Ecto neural progenitor cell (in vitro differentiated cells): ENCODE measurements at places on chromosomes 1 and 21.

DNA sequence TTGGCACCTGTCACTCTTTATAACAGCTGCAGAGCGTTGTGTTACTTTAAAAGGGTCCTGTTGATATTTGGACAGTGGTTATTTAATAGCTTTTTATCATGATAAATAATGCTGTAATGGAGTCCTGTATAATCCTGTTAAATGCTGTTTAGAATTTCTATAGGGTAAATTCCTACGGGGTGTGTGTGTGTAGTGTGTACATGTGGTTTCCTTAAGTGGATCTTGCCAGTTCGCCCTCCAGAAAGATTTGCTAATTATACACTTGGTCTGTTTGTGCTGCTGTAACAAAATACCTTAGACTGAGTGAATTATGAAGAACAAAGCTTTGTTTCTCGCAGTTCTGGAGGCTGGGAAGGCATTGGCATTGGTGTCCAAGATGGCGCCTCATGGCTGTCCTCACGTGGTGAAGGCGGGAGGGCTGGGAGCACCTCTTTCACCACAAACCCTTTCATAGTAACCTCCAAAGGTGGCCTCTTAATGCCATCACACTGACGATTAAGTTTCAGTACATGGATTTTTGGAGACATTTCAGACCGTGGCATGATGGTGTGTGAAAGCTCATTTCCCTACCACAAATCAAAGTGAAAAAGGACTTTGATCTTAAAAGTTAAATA is 11.2 kb downstream of the PRMT2 start:
- no peak for DNase-seq

GRCh38 chr1:203649551-203649998 is 22.9 kb downstream of the ATP2B4 start:
- DNase-seq, result no peak

GRCh38 chr21:41318218-41318617 is 1.6 kb downstream of the FAM3B start:
- no peak for DNase-seq

DNA sequence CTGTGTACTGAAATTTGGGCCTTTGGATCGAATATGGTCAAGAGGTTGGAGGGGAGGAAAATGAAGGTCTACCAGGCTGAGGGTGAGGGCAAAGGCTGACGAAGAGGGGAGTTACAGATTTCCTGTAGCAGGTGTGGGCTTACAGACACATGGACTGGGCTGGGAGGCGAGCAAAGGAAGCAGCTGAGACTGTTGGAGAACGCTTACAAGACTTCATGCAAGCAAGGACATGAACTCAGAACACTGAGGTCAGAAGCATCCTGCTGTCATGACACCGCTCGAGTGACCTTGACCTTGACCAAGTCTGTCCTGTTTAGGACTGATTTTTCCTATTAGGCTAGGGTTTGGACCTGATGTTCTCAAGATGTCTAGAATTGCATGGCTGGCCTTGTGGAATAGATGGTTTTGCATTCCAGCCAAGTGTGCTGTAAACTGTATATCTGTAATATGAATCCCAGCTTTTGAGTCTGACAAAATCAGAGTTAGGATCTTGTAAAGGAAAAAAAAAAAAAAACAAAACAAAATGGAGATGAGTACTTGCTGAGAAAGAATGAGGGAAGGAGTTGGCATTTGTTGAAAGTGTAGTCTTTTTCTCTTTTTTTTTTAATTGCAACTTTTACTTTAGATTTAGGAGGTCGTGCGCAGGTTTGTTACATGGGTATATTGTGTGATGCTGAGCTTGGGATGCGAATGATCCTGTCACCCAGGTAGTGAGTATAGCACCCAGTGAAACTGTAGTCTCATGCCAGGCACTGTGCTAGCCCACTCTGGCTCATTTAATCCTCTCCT is 5.8 kb downstream of the ELF3 start:
- DNase-seq, result no peak

DNA sequence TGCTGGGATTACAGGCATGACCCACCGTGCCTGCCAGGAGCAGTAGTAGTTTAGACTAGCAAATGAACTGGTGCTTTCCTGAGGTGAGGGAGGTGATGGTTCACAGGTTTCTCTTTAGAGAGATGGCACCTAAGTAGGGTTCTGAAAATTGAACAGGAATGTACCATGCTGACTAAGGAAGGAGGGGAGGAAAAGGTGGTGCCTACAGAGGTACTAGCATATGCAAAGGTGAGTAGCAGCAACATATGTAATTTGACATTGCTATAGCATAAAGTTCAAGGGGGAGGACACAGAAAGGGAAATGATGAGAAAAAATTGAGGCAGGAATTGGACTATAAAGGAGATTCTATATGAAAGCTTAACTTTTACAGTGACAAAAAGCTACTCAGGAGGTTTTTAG is 65.9 kb upstream of the RBM34 start:
- no peak for DNase-seq

GRCh38 chr1:19463504-19463803 is 21.9 kb downstream of the CAPZB start:
- no peak for DNase-seq

DNA sequence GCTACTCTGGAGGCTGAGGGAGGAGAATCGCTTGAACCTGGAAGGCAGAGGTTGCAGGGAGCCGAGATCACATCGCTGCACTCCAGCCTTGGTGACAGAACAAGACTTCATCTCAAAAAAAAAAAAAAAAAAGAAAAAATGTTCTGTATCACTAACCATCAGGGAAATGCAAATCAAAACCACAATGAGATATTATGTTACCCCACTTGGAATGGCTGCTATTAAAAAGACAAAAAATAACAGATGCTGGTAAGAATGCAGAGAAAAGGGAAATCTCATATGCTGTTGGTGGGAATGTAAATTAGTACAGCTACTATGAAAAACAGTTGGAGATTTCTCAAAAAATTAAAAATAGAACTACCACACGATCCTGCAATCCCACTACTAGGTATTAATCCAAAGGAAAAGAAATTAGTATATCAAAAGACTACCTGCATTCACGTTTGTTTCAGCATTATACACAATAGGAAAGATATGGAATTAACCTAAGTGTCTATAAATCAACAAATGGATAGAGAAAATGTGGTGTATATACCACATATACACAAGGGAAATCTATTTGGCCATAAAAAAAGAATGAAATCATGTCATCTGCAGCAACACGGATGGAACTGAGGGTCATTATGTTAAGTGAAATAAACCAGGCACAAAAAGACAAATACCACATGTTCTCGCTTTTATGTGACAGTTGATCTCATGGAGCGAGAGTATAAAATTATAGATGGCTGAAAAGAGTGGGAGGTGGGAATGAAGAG is 62.6 kb downstream of the ABL2 start:
- no peak for DNase-seq

DNA sequence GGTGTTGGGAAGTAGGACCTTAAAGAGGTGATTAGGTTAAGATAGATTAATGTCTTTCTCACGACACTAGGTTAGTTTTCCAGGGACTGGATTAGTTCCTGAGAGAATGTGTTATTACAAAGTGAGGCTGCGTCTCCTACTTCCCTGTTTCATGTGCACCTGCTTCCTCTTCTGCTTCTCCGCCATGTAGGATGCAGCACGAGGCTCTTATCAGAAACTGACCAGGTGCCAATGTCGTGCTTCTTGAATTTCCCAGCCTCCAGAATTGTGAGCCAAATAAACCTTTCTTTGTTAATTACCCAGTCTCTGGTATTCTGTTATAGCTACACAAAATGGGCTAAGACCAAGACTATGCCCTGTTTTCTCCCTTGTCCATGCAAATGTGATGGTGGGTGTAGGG is 152.2 kb upstream of the LMO4 start:
- DNase-seq, result no peak

GRCh38 chr1:201448990-201449389 is 20.0 kb downstream of the PHLDA3 start:
- DNase-seq, result no peak

GRCh38 chr1:153968408-153968807 is 706 bp downstream of the CREB3L4 start:
- no peak for DNase-seq

GRCh38 chr1:201850053-201850397 is 21.1 kb downstream of the IPO9 start:
- DNase-seq, result no peak

- DNase-seq, result no peak
These were observed 41.8 kb downstream of the IARS2 start for GRCh38 chr1:220135755-220136154.

GRCh38 chr1:147080671-147081394 is 91.4 kb downstream of the PRKAB2 start:
- peak; percentile 44 for DNase-seq

DNA sequence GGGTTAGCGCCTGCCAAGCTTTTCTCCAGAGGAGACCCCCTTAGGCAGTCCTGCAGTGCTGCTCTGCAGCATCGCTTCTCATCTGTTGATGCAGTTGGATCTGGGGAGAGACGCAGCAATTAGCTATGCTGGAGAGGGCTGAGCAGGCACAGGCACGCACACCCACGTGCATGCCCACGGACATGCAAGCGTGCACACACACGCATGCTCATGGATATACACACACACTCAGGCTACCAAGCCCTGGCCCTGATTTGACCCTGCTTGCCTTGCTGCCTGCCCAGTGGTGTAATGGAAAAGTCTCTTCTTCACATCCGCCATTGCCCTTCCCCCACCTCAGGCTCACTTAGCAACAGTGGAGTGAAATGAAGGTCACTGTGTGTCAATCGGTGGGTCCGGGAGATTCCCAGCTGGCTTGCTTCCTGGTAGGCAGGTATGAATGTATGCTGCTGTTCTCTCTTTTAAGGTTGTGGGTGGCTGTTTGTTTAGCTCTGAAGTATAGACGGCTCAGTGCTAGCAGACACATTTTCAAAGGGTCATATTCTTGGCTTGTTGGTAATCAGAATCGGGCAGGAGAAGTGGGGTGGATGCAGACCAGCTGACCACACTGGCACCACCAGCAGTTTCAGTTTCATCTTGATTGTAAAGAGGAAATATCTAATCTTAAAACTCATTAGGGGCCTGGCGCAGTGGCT is 9.5 kb downstream of the ATP1B1 start:
- no peak for DNase-seq

- no peak for DNase-seq
These were observed 80.1 kb downstream of the STUM start for GRCh38 chr1:226628612-226629155.

- DNase-seq, result no peak
These were observed 23.8 kb upstream of the CSF1 start for GRCh38 chr1:109886827-109887226.

DNA sequence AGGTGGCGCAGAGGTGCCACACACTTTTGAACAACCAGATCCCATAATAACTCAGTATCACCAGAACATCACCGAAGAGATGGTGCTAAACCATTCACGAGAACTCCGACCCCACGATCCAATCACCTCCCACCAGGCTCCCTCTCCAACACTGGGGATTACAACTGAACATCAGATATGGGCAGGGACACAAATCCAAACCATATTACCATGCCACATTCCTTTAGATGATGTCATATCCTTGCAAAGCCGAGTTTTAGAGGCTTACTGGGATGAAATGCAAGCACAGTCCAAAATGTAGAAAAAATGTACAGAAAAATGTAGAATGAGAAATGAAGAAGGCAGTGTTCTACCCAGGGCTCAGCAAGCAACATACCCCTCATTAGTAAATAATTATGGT is 64.7 kb downstream of the SGIP1 start:
- no peak for DNase-seq

DNA sequence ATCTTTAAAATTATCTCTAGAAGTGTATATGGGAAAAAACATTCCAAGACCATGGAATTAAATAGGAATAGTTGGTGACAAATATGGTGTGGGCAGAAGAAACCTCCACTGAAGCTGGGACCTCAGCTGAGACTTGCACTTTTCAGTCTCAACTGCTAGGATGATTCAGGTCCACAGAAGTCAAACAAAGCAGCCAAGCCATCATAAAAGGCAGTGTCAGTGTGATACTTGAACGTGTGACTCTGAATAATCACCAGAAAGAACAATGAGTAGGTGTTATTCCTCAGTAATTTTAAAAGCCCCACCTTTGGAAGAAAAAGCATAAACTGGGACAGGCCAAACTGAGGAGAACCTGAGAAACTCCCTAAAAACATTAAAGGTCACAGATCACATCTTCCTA is 90.7 kb downstream of the ZNF281 start:
- no peak for DNase-seq

DNA sequence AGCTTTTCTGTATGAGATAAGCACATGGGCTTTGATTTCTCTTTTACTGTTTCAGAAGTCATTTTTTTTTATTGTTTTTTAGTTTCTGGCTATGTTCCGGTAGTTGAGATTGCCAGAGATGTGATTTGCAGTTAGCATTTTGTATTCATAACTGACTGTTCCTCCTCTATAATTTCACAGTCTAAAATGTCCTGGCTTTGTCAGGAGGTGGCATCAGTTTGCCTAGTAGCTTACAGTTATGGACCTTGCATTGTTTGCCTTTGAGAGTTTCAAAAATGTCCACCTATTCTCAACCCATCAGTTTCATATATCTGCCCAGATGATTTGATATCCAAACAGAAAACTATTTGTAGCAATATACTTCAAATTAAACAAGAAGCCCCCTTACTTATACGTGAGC is 39.5 kb upstream of the ST6GALNAC3 start:
- DNase-seq, result no peak

DNA sequence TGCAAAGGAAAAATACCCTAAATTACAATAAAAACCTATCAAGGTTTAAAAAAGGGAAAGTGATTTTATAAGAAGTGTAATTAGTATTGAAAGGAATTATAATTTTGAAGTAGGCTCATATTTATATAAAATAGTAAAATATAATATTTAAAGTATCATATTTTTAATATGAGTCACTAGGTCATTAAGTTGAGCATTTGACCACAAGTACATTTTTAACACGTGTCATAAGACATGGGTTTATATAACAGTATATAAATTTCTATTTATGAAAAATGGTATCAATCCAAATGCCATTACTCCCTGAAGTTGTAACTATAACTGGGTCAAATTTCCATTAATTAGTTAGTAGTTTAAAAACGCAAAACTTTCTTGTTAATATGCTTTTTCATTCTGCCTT is 365.9 kb downstream of the COL11A1 start:
- DNase-seq, result no peak

DNA sequence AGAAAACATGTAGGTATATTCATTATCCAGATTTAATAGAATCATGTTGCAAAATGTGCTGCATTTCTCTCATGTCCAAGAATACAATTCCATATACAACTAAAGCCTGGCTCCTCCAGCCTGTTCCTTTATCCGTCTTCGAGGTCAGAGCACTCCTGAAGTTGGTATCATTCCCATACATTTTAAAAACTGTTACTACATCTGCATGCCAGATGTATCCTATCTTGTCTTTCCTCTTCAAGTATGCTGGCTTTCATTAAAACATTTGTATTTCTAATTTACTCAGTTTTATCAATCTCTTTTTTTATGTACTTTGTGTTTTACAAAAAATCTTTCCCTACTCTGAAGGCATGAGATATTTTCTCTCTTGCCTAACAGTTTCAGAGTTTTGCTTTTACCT is 536.6 kb upstream of the USP24 start:
- no peak for DNase-seq
